Placental pericyte (primary cell): ENCODE measurements at places on chromosomes 3 and 15. TPM values are rescaled to one million over a fixed set of nuclear protein-coding genes. Genes with fewer than 3 reads are reported as not detected.

EOMES gene
- total RNA-seq = not detected in 2 replicates

ZXDC gene
- 26.7 and 33.2 TPM in 2 replicates for total RNA-seq

RPP25 gene
- total RNA-seq = 15.0 and 23.9 TPM in 2 replicates

GOLGA8J gene
- not detected in 2 replicates for total RNA-seq

MAP6D1 gene
- total RNA-seq = 1.8 and 2.0 TPM in 2 replicates
